Stimulated activated CD4-positive, alpha-beta T cell treated with anti-CD3 and anti-CD28 coated beads, Interleukin-1b, Interleukin-23, amount 100 ng/mL, for 1 hour (primary cell): ENCODE measurements at places on chromosomes 6 and 20.

GRCh38 chr6:93418408-93419303 lies 703 bp downstream of the EPHA7 start:
- DNase-seq, result no peak

GRCh38 chr6:46832816-46833215 lies 39.6 kb downstream of the MEP1A start:
- DNase-seq, result no peak

DNA sequence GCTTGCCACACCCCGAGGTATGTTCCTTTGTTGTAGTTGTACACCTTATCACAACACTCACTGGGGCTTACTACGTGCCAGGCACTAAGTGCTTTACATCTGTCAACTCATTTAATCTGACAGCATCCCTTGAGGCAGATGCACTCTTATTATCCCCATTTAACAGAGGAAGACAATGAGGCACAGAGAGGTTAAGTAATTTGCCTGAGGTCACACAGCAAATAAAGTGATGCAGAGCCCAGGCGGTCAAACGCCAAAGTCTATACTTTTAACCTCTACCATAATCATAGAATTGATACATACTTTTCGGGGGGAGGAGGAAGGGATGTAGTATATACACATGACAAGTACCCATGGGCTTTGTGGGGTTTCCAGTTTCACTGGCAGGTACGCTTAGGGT lies 37.7 kb downstream of the MDFI start:
- no peak for DNase-seq

DNA sequence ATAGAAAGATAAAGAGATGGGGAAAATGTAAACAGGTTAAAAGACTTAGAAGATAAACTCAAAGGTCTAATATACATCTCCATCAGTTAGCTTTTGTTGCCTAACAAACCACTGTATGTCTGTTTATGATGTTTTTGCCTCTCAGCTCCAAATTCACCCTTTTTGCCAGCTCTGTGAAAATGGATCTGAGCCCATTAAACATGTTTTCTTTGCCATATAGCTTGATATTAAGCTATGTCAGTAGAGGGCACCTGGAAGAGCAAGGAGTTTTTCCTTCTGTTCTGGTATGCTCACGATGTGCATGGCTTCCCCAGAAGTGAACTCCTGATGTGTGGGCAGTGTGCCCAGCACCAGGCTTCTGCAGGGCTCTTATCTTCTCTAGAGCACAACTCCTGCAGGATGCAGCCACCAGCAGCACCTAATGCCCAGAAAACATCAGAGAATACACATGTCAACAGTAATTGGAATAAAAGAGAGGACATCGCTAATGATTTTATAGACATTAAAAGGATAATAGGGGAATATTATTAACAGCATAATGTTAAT lies 14.6 kb upstream of the SNX9 start:
- DNase-seq, result no peak

DNA sequence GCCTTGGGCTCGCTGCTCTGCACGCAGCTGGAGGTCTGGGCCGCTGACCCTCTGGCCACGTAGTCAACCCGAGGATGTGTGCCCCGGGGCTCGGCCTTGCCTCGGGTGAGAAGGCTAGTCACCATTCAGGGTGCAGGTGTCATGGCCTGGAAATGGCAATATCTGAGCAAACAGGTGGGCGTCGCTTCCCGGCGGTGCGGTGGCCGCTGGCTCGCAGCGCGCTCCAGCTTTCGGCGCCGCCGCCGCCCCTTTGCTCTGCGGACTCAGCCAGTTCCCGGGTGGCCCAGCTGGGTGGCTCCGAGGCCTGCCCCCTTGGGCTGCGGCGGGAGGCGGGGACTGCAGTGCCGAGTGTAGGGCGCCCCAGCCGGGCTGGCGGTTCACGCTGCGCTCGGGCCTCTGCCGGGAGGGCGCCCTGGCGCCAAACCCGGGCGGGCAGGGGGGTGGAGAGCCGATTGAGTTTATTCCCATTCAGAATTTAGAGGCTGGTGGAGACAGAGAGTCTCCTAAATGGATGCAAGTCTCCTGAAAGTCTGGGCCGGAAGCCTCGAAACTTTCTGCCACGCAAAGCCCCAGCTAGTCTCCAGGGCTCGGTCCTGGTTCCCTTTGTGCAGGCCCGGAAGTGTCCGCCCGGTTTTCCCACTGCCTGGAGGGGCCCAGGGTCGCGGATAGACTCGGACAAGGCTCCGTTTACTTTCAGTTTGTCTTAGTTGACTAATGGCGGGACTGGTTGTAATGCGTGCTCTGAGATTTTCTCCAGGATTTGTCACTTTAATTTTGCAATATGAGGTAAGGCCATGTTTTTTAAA lies 11.3 kb upstream of the TFAP2A start:
- no peak for DNase-seq

DNA sequence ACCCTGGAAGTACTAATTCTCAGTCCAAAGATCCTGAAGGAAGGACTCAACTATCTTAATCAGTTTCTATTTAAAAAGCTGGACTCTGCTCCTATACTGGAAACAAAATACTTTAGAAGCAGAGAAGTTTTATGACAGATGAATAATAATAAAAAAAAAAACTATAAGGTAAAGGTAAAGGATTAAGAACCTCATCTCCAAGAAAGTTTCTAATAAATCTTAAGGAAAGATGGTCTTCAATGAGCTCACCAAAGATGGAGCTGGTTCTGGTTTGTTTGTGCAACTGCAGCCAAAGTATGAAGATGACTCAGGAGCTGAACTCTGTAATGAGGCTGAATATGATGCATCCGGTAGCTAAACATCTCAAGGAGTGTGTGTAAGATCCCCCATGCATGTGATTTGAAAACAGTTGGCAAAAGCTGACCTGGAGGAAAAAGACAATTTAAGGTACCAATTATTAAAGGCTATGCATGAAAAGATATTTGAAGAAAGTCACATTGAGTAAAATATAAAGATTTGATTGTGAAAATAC lies 25.2 kb downstream of the MED23 start:
- DNase-seq, result no peak

DNA sequence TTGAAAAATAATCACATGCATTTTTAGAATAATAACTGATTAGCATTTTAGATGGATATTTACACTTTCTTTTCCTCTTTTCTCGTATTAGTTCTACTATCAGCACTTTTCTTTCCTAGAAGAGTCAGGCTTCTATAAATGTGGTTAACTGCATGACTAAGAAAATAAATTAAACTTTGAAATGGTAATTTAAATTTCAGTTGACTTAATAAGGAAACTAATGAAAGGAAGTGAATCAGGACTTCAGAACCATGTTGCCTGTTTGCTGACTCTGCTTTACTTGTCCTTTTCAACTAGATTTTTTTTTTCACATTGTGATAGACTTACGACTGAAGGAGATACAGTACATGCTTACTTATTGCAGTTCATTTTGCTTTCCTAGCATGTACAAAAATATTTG lies 1258.2 kb upstream of the EYS start:
- DNase-seq, result no peak

- DNase-seq, result no peak
These were observed 25.3 kb downstream of the NRN1 start for GRCh38 chr6:5981126-5982026.

GRCh38 chr6:26197933-26198721 lies 110.9 kb downstream of the HFE start:
- DNase-seq, result no peak

GRCh38 chr6:167268683-167269280 lies 22.3 kb upstream of the UNC93A start:
- no peak for DNase-seq
